ENCODE measurements at places on chromosomes 6 and 20.

DNA sequence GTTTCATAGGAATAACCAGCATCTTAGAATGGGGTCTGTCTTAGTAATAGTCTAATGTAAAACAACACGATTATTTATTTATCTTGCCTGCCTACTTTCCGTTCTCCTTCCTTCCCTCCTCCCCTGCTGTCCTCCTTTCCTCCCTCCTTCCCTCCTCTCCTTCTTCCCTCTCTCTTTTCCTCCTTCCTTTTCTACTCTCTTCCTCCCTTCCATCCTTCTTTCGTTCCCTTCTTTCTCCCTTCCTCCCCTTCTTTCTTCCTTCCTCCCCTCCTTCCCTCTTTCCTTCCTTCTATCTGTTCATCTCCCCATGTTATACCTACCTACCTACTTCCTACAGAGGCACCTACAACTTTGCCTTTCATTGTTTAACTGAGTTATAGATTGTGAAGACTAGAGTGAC, 940.6 kb downstream of the KIF16B start:
- no peak for DNase-seq

DNA sequence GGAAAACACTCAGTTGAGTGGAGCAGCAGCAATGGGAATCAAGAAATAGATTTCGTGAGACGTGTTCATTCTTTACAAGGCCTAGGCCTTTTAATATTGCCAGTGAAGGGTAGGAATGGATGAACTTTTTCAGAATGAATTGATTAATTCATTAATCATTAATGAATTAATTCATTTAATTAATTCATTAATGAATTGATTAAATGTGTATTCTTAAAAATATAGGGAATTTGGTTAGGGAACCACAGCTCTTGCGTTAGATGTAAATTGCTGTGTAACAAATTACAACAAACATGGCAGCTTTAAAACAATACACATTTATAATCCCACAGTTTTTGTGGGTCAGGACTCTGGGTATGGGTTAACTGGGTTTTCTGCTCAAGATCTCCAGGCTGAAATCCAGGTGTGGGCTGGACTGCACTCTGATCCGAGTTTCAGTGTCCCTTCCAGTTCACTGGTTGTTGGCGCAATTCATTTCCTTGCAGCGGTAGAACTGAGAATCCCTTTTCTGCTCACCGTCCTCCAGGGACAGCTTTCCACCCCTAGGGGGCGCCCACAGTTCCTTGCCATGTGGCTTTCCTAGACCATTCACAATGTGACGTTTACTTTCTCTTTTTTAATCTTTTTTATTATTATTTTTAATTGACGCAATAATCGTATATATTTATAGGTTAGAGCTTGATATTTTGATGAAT, 32.8 kb upstream of the BCAS1 start:
- DNase-seq: no peak

DNA sequence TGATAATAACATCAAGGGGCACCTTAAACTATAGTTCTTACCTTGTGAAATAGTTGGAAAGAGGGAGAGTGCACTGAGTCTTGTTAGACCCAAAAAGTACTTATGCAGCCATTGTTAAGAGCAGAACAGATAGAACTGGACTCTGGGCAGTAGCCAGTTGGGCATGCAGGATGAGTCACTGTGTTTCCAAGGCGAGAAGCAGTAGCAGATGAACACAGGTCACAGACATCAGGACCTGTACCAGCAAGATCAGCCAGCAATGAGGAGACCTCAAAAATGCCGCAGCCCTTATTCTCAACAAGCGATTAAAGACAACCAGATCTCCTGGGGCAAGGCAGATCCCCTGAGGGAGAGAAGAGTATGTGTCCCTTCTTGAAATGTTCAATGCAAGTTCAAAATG, 79.0 kb downstream of the SAMD3 start:
- DNase-seq: no peak

DNA sequence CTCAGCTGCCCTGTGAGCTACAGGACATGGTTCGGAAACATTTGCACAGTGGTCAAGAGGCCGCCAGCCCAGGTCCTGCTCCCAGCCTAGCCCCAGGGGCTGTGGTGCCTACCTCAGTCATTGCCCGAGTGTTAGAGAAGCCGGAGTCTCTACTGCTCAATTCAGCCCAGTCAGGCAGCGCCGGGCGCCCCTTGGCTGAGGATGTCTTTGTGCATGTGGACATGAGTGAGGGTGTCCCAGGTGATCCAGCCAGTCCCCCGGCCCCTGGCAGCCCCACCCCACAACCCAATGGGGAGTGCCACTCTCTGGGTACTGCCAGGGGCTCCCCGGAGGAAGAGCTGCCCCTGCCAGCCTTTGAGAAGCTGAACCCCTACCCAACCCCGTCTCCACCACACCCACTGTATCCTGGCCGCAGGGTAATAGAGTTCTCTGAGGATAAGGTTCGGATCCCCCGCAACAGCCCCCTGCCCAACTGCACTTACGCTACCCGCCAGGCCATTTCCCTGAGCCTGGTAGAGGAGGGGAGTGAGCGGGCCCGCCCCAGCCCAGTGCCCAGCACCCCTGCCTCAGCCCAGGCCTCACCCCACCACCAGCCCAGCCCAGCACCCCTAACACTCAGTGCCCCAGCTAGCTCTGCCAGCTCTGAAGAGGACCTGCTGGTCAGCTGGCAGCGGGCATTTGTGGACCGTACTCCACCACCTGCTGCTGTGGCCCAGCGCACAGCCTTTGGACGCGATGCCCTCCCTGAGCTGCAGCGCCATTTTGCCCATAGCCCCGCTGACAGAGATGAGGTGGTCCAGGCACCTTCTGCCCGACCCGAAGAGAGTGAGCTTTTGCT, 5.2 kb downstream of the LRRC73 start:
- DNase-seq: no peak

GRCh38 chr6:52262620-52263344, 18.5 kb upstream of the IL17F start:
- DNase-seq: no peak

DNA sequence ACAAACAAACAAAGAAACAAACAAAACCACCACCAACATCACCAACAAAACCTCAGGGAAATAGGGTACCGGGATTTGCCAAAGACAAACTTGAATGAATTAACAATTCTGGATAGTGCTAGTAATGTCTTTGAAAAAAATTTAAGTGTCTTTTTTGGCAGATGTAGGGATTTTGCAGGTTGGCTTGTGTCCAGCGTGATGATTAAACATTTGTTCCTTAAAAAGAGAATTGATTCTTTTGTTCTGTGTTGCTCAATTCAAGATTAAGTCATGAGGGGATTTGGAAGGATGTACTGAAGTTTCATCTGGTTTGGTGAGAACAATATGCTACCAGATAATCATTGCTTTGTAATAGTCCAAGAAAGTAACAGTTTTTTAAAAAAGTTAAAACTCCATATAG, 125.1 kb upstream of the HS3ST5 start:
- DNase-seq: no peak

GRCh38 chr6:62808565-62809293, 402.5 kb upstream of the FKBP1C start:
- no peak for DNase-seq

Data from non-pigmented ciliary epithelial cell (primary cell).